ENCODE measurements at places on chromosomes 3 and 15.
A peak's percentile ranks its signal among the peaks of the same experiment; 100 is the strongest.

- peak; percentile 35 for DNase-seq
These were observed 4.6 kb downstream of the P2RY1 start for GRCh38 chr3:152839511-152839910.

GRCh38 chr3:135471911-135472310 is 493.6 kb upstream of the PPP2R3A start:
- no peak for DNase-seq

DNA sequence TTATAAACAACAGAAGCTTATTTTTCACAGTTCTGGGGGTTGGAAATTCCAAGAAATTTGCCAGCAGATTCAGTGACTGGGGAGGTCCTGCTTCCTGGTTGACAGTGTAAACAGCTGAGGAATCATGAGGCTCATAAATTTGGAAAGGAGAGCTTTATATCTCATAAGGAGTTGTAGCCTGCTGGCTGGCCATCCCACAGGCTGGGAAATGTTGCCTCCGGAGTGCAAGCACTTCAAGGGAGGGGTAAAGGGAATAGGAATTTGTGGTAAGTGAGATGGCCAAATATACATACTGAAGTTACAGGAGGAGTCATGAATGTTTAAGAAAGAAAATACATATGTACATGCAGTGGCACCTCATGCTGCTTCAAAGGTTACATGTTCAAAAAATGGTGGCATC is 217.2 kb upstream of the CBLB start:
- DNase-seq: no peak

- DNase-seq: no peak
These were observed 306.5 kb downstream of the RPLP1 start for GRCh38 chr15:69758810-69759790.

GRCh38 chr3:58708116-58708791 is 41.7 kb upstream of the FAM3D start:
- no peak for DNase-seq

DNA sequence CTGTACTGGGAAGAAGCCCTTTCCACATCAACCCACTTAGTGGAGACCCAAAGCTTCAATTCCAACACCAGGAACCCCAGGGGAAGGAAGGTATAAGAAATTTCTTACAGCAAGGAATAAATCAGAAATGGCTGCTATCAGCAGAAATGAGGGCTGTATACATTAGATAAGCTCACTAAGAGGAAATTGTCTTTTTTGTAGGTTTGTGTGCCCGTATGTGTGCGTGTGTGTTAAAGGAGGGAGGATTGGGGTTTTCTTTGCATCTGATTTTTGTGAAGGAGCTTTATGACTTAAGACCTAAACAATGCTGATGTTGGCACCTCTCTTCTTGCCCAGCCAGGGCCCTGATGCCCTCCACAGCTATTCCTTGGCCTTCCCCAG is 18.6 kb downstream of the ARRDC4 start:
- DNase-seq: no peak
